A172 (cell line): ENCODE measurements at places on chromosomes 4 and X.

DNA sequence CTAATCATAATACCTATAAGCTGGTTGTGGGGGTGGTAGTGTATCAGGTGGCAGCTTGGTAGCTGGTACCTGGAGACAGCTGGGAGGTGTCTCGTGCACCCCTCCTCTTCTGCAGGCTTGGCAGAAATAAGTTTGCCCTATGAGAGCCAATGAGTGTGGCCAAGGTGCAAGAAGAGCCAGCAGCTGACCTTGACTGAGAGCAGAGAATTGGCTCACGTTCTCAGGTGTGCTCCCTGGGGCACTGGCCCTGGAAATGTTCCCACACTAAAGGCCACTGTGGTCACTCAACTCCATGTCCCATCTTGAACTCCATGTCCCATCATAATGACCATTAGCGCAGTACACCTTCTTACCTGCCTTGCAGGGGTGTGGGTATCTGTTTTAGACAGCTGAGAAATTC, 13.4 kb downstream of the TRMT44 start:
- no peak for DNase-seq

DNA sequence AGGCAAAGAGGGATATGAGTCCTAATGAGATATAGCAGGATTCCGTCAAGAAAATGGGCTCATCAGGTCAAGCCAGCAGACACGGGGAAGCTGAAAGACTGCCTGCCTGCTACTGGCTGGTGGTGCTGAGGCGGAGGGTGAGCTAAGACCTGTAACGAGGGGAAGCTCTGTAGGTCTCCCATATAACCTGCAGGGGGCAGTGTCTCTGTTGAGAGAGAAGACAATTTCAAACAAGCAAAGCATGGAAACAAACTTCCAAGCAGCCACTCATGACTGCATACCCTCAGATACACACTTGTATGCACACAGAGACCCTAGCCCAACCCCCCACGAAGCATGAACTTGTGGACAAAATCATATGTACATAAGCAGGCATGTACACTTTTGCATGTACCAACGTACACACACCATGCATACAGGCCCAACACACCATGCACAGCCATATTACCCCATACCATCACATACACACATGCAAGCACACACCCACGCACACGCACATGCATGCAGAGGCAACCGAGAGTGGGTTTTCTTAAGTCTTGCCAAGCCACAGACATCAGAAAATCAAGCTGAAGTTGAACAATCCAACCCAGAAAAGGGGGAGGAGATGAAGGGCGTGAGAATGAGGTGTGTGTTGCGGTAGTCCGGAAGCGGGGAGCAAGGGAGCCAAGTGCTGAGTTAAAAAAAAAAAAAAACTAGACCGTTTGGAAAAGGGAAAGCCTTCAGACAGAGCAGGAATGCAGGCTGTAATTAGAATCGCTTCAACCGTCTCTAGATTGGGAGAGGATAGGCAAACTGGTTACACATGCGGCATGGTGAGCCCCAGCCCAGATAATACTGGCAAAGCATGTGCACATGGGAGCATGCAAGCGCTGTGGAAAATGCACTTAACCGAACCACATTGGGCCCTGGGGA, 71.0 kb downstream of the PJA1 start:
- peak; percentile 22 for DNase-seq

DNA sequence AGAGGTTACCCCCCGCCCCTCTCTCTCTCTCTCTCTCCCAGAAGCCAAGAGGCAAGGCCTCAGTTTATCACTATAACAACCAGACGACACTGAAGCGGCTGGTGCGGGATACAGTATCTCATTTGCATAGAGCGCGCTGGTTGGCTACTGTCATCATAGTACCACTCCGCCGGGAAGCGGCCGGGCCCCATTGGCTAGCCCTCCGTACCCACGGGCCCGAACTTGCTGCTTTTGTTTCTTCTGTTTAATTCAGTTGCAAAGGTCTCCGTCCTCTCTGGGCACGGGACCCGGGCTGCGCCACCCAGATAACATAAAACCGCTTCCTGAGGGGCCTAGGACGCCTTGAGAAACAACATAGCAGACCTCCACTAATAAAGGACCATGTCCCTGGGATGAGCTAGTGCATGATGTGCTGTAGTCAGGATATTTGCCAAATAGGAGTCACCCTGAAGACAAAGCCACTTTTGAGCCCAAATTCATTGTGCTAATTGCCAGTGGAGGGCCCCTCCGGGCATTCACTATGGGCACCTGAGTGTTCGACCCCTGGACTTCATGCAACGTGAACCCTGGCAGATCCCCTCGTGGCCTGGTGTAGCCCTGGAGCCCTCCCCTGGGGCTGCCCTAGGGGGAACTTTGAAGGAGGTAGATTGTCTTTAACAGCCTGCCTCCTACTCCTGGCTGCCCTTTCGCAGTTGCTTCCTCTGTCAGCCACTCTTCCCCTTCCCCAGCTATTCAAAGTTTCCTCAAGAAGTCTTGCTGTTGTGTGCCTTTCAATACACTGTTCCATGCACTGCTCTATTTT, at the start of gene PCYT1B:
Gene PCYT1B, minus strand, starts transcription at position 91 of the 802 bp plus-strand sequence. CDS start 242 bp downstream, outside the sequence.
- DNase-seq: no peak

DNA sequence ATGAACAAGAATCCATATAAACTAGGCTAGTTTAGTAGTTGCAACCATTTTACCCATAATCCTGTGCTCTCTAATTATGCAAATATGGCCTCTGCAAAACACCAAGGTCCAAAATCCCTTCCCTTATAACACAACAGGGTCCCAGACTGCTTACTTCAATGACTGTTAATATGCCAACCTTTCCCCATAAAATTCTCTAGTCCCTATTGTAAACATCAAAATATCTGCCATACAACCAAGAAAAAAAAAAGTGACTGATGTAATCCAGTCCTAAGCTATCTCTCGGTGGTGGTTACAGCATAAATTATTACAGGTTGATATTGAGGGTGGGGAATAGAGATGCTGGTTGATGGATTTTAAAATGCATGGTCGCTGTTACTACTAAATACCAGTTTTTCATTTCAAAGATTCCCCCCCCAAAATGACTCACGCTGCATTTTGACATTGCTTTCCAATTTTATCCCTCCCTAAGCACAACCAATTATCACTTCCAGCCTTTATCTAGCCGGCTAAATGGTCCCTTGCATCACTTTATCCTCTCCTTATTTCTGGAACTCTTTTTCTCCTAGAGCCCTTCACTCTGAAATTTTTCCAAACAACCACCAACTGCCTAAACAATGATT, 44.8 kb downstream of the TSPAN5 start:
- no peak for DNase-seq

DNA sequence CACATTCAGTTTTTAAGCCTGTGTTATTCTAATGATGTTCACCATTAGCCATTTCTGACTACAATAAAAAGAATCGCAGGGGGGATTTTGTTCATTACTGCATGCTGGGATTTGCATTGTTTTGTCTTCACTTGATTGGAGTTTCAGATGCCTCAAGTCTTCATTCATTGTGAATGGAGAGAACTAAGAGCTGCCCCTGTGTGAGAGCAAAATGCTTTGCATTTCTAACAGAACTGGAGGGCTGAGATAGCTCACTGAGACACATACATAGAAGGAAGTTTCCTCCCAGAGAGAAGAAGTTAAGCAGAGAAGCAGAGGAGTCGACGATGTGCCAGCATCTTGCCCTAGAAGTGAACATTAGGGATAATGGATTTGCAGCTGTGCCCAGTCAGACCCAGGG, 113.5 kb upstream of the GATB start:
- DNase-seq: no peak

GRCh38 chr4:114558446-114559020, 40.1 kb upstream of the UGT8 start:
- DNase-seq: peak; percentile 3

DNA sequence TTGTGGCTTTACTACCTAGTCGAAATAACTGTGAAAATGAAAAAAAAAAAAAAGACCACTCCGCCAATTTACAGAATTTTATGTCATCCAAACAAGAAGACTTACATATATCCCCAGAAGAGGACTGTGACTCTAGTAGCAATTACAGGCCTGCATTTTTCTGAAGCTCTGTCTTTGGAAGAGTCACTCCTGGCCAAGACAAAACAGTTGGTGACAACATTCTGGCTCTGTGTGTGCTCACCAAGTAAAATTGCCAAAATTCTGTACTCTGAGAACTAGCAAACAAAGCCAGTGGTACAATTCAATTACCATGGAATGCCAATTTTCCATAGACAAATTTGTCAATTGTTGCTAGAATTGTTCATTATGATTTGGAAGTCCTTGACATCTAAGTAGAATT, 311.1 kb downstream of the PDGFC start:
- no peak for DNase-seq

GRCh38 chr4:14149176-14150053, 521.9 kb upstream of the BOD1L1 start:
- DNase-seq: no peak

DNA sequence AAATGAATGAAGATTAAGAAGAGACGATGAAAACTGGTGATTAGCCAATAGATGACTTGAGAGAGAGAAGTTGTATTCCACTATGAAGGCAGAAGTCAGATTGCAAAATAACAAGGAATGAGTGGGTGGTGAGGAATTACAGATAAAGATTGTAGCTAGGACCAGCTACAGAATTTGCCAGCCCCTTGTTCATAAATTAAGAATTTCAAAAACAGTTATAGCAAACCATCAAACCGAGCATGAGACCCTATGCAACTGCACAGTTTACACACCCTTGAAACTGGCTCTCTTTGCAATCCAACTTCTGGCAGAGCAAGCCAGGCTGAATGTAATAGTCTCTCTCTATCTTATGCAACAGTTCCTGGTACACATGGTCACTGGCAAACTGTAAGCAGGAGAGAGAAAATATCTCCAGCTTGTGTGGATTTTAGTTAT, 35.2 kb downstream of the STAP1 start:
- DNase-seq: no peak

GRCh38 chrX:20521222-20521621, 254.5 kb upstream of the RPS6KA3 start:
- DNase-seq: peak; percentile 73

- DNase-seq: no peak
These were observed 7.0 kb upstream of the SYNPO2 start for GRCh38 chr4:118881512-118882146.

DNA sequence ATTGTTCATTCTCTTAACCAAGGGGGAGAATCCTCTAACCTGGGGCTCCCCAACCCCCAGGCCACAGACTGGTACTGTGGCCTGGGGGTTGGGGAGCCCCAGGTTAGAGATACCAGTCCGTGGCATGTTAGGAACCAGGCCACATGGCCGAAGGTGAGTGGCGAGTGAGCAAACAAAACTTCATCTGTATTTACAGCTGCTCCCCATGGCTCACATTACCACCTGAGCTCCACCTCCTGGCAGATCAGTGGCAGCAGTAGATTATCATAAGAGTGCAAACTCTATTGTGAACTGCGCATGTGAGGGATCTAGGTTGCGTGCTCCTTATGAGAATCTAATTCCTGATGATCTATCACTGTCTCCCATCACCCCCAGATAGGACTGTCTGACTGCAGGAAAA, 957.2 kb upstream of the PRKX start:
- no peak for DNase-seq

DNA sequence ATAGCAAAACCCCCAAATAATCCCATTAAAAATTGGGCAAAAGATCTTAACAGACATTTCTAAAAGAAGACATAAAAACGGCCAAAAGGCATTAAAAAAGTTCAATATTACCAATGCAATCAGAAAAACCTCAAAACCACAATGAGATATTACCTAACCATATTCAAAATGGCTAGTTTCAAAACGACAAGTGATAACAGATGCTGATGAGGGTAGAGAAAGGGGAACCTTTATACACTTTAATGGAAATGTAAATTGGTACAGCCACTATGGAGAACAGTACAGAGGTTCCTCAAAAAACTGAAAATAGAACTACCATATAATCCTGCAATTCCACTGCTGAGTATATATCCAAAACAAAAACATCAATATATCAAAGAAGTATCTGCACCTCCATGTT, 6.2 kb downstream of the AADAT start:
- DNase-seq: no peak

DNA sequence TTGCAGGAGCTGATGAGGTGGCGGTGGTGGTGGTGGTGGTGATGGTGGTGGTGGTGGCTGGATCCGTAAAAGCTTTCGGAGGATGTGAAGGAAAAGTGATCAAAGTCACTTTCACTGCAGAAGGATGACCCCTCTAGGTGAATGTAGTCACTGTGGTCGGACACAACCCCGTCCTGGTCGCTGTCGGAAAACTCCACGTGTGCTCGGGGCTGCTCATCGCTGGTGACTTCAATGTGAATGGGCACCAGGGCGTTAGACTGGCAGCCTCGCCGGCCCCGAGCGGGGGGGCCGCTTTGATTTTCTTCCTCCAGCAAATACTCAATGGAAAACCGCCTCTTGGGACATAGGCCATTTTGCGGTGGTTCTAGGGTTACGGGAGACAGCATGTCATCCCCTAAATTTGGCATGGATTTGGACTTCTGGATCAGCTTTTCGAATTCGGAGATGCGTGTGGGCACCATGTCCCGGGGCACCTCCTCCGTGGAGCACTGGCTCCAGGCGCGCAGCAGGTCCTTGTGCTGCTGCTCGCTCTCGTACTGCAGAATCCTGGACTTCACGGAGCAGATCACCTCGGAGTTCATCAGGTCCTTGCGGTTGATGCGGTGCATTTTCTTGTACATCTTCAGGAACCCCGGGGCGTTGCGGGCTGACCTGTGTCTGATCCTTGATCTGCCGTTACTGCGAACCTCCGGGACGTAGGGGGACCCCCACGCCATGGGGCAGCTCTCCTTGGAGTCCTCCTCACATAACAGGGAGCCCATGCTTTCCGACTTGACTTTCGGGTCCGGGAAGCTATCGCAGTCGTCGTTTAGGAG, 88.3 kb upstream of the PDLIM3 start:
- DNase-seq: no peak

DNA sequence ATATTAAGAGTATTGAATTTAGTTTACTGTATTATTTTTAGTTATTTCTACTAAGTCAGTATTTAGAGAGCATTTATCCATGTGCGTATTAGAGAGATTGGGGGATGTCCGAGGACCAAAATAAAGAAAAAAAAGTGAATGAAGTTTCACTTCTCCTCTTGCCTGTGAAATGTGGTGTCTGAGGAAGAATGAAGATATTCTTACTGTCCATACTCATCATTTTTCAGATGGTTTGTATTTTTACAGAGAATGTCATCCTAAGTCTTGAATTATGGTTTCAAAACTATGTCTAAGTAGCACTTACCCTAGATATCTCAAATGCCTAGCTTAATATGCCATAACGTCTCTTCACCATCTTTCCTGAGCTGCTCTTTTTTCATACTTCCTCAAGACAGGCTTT, 854.3 kb downstream of the C4orf33 start:
- no peak for DNase-seq

DNA sequence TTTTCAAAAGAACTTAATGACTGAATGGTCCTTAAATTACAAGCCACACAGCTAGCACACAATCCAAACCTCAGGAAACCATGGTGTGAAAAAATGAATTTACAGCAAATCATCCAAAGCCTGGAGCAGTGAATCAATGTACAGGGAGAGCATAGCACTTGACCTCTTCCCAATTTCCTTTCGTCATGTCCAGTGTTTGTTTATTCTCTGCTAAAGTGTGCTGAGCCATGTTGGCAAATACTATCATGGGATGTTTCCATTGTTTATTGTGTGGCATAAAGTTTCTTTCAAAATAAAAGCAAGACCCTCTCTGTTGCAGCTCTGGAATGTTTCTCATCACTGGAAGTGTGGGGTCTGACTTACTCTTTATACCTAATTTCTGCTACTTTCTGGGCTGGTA, 25.4 kb upstream of the FAM47B start:
- DNase-seq: no peak
